ENCODE measurements at places on chromosomes 6 and 20.

DNA sequence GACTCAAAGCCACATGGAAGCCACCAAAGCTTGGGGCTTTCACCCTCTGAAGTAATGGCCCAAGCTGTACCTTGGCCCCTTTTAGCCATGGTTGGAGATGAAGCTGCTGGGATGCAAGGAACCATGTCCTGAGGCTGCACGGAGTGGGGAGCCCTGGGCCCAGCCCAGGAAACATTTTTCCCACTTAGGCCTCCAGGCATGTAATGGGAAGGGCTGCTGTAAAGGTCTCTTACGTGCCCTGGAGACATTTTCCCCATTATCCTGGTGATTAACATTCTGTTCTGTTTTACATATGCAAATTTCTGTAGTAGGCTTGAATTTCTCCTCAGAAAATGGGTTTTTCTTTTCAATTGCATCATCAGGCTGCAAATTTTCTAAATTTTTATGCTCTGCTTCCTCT is 558.2 kb downstream of the EYS start:
- no peak for DNase-seq

GRCh38 chr20:2872459-2873009 is 747 bp upstream of the PTPRA start:
- peak; percentile 65 for DNase-seq

DNA sequence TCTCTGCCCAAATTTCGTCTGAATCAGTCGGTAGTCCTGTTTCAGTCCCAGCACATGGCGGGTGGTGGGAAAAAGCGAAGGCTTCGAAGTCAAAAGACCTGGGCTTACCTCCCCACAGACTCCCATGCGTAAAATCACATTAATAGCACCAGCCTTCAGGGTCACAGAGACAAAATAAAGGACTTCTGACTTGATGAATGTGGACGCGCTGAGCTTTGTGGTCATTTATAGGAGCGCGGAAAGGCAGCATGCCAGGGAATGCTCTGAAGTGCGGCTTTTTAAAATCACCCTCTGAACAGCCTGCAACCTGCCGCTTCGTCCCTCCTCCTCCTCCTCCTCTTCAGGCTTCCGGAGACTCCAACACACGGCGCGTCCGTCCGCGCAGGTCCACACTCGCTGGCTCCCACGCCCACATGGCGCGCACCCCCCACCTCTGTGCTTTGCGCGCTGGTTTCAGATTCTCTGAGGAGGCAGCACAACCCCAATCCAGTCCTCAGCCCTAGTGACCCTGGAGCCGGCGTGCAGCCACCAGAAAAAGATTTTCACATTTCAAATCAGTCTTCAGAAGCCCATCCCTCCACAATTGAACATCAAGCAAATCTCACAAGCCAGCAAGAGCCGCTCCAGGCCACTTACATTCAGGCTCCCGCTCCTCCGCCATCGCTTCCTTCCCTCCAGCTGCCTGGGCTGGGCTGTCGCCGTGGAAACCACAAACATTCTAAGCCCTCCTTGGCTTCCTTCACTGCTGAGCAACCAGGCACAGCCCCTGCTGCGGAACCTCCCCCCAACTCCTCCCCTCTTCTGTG is at the start of gene C6orf118:
C6orf118 (minus strand) TSS at position 680 of the 806 bp plus-strand sequence; CDS start at position 661, 19 bp downstream.
- no peak for DNase-seq

- DNase-seq: no peak
Measured at GRCh38 chr6:41966961-41967311, 25.3 kb upstream of the CCND3 start.

GRCh38 chr6:235763-236360 is 56.4 kb upstream of the DUSP22 start:
- peak; percentile 71 for DNase-seq

DNA sequence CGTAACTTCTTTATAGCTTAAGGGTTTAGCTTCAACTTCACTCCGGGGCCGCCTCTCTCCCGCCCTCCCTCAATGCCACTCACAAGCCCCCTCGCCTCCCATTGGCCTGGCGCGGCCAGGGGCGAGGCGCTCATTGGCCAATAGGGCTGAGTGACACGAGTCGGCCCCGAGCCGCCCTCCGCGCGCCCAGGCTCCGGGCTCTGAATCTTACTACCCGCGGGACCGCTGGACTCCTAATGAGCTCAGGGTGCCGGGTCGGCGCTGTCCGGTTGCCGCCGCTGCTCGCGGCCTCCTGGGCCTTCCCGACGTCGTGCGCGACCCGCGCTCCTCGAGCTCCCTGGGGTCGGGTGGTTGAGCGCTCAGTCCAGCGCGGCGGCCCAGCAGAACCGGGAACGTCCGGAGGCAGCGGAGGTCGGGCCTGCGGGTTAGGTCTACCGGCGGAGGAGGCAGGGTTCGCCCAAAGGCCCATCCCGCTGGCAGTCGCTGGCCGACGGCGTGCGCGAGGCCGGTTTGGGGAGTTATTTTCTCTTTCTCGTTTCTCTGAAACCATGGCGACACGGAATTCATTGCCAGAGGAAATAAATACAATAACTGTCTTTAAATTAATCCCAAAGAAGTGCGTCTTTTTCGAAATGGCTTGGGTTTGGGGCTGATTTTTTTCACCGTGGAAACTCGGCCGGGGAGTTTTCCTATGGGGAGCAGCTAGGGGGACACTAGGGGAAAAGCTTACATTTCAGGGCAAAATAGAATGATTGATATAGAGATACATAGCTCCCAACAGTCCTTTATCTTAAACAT is at the start of gene SIM1:
SIM1 (minus strand) TSS at position 19 of the 798 bp plus-strand sequence. CDS start 1,453 bp downstream, outside the sequence.
- no peak for DNase-seq

DNA sequence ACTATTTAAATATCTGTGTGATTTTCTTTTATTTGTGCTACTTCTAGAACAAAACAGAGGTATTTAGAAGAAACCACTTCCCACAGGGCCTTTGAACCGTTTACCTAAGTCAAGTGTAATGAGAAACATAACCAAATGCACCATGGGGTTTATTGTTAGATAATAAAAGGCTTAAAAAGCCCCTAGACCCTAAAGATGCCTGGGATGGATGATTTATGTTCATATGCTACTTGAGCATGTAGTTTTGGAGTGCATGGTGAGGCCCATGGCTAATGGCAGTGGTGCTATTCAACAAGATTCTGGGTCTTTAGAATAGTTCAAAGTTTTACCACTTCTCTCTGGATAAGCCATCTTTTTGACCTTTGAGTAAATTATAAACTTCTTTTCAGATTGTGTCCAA is 65.9 kb downstream of the MTHFD1L start:
- DNase-seq: no peak
